DMS79 (cell line): ENCODE measurements at places on chromosomes 5 and 9.

- no peak for DNase-seq
Measured at GRCh38 chr5:123138774-123139173, 49.7 kb downstream of the PRDM6 start.

DNA sequence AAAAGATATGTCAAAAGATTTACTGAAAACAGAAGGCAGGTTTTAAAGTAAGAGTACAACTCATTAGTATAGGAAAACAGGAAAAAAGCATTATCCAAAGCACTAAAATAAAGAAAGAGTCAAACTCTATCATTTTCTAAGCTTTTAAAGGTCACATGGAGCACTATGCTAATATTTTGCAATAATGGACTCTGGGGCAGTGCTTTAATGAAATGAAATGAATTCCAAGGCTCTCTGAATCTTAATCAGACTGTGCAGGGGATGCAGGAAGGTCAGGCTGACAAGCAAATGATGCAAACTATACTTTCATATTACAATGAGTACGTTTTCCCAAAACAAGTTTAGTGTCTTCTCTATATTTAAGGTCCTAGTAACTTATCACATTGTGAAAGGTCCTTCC, 981.9 kb upstream of the DMAC1 start:
- DNase-seq = no peak

GRCh38 chr5:33701251-33701650, 190.5 kb downstream of the ADAMTS12 start:
- DNase-seq = no peak

DNA sequence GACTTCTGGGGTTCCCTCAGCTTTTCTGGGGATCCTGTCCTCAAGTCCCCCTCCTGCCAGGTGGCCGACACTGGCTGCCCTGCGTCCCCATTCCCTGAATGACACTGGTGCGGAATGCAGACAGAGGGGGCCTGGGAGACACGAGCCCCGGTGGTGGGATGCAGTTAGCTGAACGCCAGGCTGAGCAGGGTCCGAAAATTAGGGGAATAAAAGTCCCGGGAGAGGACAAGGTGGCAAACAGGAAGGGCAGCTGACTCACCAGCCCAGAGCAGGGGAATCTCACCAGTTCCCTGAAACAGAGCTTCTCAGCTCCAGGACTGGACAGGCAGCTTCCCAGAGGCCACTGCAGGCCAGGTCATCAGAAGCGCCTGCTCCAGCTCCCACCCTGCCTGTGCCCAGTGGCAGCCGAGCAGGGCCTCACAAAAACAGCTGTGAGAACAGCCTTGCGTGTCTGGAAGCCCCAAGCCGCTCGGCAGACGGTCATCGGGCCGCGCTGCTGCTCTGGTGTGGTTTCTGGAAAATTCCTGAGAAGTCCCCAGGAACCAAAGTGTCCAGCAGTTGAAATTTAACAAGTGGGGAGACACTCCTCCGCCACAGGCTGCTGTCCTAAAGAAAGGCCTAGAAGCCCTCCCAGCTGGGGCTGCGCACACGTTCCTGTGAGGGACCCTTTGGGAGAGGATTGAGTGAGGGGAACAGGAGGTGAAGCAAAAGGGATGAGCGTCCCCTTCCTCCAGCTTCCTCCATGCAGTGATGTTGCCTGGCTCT, 47.6 kb upstream of the EXOC3 start:
- no peak for DNase-seq

- DNase-seq = no peak
Measured at GRCh38 chr5:68285075-68285840, 69.7 kb downstream of the PIK3R1 start.

DNA sequence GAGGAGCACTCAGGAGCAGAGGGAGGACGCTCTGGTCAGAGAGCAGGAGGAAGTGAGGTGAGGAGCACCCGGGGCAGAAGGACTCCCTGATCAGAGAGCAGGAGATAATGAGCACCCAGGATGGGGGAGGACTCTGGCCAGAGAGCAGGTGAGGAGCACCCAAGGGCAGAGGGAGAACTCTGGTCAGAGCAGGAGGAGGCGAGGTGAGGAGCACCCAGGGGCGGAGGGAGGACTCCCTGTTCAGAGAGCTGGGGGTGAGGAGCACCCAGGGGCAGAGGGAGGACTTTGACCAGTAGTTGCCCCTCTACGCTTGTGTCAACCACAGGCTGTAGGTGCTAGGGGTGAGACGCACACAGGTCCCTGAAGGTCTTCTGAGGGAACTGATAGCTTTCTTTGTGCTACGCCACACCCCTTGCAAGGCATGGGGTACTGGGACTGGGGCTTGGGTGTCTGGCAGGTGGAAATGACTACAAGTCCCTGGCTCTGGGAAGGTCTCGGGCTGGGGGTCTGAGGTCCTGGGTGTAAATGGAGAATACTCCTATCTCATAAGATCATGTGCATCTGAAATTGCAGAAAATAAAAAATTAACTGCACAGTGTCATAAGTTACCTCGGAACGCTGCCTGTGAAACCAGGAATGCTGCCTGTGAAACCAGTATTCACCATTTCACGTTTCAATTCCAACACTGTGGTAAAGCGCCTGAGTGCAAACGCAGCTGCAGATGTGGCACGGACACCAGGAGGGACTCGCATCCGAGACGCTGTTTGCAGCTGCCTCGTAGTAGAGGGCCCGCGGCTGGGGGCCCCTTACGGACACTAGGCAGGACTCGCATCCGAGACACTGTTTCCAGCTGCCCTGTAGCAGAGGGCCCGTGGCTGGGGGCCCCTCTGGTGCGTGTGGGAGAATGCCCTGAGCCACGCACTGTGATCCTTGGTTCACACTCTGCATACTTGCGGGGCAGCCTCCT, 27.0 kb upstream of the SLC6A3 start:
- no peak for DNase-seq

GRCh38 chr9:127585161-127585819, 26.8 kb upstream of the STXBP1 start:
- DNase-seq = no peak

DNA sequence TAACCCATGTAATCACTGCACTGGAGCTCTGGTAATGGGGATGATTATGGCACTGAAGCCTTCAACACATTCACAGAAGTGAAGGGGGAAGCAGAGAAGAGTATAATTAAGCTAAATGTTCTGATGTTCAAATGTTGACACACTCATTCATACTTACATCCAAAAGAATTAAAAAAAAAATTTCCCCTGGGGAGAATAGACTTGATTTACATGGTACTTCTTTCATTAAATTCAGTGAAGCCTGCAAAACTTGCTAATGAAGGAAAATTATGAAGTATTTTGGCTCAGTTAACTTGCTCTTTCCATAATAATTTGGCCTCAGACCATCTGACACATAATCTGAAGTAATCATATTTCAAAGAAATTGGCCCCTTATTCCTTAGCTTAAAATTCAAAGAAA, 428.8 kb downstream of the SH3GL2 start:
- no peak for DNase-seq

- DNase-seq = no peak
Measured at GRCh38 chr9:114413861-114414301, 26.1 kb upstream of the AKNA start.

DNA sequence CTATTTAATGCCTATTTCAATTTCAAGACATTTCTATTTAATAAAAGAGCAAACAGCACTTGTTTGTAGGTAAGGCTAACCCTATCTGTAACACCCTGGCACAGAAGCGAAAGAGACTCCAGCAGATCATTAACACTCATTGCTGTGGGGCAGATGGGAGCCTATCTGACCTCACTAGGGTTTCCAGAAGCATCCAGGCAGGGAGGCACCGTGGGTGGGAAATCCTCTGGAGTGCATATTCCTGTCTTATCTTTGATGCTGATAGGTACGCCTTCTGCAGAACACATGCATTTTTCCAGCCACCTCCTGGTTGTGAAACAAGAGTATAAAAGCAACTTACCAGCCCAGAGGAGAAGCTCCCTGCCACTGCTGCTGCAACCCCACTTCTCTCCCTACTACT, 233.7 kb downstream of the GLIS3 start:
- no peak for DNase-seq
